ENCODE measurements at places on chromosomes 3 and 15.

DNA sequence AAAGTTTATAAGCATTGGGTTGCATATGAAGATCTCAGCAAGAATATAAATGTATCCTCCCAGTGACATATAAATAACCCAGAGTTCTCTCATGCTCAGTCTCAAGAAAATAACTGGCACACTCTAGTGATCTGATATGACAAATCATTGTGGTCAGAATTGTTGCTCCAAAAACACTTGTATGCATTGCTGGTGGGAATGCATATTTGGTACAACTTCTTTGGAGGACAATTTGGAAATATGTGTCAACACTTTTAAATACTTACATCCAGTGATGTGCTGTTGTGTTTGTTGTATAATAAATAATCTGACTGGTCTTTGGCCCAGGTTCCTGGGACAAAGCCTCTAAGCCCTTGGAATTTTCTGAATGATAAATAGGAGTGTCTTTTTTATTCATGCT, 66.7 kb upstream of the STT3B start:
- no peak for DNase-seq

GRCh38 chr3:129161860-129162271, 1.0 kb upstream of the ISY1 start:
- DNase-seq: peak; percentile 3

GRCh38 chr3:123479891-123480290, 31.0 kb upstream of the ADCY5 start:
- DNase-seq: no peak

GRCh38 chr3:167777356-167777755, 41.8 kb downstream of the SERPINI1 start:
- DNase-seq: no peak

GRCh38 chr15:52100807-52101442, 11.7 kb downstream of the BCL2L10 start:
- no peak for DNase-seq

DNA sequence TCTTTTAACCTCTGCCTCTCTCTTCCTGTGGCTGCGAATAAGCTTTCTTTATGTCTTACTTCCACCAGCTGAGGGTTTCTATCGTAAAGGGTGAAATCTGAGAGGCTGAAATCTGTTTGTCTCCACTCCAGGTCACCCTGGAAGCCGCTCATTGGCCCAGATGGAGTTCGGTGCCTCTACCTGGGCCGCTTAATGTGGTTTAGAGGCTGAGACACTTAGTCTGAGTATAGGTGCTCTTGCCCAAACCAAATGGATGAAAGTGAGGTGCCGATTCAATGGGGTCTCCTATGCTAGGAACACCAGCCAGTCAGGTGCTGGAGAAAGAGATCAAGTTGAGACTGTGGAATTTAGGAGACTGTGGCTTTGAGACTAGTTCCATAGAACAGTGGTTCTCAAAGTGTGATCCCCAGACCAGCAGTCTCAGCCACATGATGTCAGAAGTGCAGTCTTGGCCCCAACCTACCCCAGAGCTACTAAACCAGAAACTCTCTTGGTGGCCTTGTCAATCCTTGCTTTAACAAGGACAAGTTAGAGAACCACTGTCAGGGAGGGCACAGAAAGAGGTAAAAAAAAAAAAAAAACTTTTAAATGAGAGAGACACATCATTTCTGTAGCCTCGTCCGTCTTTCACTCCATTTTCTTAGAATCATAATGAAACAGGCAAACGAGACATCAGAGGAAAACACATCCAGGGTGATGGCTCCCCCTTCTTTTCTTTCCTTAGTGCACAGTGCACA, 54.9 kb upstream of the CCR2 start:
- DNase-seq: no peak

GRCh38 chr3:10602769-10603768, 97.7 kb upstream of the ATP2B2 start:
- DNase-seq: peak; percentile 41
